ENCODE measurements at places on chromosomes 3 and 15.

GRCh38 chr15:76998663-76999285 lies 3.8 kb downstream of the PSTPIP1 start:
- DNase-seq: no peak

GRCh38 chr3:112334691-112335433 lies 1.9 kb downstream of the CD200 start:
- DNase-seq: no peak

DNA sequence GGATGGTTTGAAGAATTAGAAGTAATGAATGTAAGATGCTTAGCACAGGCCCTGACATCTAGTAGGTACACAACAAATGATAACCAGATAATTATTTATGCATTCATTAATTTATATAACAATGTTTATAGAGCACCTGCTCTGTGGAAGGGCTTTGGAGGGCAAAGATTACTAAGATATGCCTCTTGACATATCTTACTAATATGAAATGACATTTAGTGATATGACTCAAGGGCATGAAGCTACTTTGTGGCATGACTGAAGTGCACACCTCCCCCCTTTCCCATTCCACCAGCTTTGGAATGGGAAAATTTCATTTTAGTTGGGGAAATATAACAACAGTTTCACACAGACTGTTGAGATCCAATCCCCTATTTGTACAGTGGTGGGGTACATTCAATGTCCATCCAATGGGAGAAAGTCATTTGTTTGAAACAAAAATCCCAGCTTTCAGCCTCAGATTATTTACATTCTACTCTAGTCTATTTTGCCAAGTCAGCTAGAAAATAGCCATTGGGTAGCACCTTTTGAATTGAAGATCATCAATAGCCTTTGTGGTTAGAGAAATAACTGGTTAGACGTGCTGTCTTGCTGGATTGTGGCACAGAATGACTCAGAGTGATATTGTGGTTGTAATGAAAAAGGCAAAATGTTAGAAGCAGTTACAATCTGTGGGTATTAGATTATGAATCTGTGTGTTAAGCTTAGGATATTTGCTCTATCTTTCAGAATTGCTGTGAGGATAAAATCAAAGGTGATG lies 72.9 kb downstream of the MOBP start:
- DNase-seq: no peak

DNA sequence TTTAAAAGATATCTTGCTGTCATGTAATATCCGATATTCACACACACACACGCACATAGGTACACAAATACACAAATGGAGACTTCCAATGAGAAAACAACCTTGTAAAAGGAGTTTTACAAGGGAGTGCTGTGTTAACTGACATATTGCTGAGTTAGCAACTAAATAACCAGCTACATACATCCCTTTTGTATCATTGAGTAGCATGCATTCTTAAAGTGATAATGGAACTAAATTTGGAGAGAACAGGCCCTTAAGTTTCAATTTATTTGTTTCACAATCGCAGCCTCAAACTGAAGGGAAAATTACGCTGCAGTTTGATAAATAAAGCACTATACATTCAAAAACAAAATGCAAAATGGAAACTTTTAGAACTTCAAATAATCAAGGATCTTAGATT lies 1046.0 kb upstream of the NR2F2 start:
- no peak for DNase-seq

- no peak for DNase-seq
These were observed 17.8 kb upstream of the NR2E3 start for GRCh38 chr15:71792521-71792920.

DNA sequence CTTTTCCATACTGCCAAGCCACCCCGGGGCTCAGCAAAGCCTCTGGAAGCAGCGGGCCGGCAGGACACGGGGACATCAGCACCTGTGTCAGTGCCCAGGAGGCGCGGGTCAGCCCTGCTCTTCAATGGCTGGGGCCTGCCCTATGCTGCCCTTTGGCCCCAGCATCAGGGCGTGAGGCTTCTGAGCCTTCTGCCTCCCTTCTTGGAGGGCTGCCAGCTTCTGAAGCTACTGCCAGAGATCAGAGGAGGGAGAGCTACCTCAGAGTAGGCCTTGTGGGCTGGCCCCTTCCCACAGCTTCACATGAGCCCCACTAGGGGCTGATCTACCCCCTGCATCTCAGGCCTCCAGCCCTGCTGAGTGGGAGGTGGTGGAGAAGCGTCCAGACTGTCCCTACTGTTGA lies 13.0 kb upstream of the TMEM115 start:
- no peak for DNase-seq

GRCh38 chr3:143314251-143315093 lies 194.9 kb downstream of the CHST2 start:
- DNase-seq: no peak

GRCh38 chr3:9861201-9861600 lies 17.4 kb upstream of the RPUSD3 start:
- DNase-seq: no peak

- no peak for DNase-seq
These were observed 9.0 kb upstream of the ZSCAN2 start for GRCh38 chr15:84591815-84592214.

- no peak for DNase-seq
These were observed 200.5 kb downstream of the AKAP13 start for GRCh38 chr15:85580879-85581278.

DNA sequence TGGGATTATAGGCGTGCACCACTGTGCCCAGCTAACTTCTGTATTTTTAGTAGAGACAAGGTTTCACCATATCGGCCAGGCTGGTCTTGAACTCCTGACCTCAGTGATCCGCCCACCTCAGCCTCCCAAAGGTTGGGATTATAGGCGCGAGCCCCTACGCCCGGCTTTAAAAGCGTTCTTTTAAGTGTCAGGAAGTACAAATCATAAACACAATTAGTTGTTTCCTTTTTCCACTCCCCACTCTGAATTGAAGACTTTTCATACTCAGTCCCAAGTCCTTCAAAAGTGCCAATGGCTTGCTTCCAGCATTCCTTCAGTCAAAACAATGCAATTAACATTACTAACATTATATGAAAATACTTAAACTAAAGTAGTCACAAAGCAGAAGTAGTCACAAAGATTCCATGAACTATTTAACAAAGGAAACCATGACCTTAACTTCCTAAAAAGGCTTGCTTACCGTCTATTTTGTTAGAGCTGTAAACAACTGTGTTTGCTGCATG lies 8.1 kb downstream of the WDR82 start:
- no peak for DNase-seq

DNA sequence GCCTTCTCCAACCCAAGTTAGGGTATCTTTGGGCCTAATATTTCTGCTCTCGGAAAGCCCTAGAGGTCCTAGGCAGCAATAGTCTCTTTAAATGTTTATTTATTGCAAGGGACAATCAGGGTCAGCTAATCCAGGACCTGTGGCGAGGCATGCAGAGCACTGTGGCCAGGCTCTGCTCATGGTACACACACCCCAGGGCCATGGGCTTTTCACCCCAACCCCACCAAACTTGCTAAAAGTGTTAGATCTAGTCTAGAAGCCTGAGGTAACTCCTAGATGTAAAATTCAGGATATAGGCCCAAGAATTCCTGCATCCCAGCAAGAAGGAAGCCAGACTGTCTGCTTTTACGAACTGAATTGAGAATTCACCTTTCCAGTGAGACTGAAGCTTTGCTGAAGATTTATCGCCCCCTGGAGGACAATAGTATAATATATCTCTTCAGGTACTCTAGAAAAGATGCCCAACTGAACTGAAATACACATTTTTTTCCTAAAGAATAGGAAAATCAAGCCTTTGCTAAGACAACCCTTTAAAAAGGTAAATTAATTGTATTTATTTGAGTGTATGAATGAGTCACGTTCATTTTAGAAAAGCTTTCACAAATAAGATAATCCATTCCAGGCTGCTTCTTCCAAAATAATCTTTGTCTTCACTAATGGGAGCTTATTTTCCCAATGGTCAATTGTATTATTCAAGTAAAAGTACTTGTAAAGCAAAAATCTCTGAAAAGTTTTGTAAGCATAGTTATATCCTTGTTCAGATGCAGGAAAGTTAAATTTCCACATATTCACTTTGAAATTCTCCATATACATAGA lies 89.8 kb downstream of the LRRC3B start:
- peak; percentile 58 for DNase-seq

DNA sequence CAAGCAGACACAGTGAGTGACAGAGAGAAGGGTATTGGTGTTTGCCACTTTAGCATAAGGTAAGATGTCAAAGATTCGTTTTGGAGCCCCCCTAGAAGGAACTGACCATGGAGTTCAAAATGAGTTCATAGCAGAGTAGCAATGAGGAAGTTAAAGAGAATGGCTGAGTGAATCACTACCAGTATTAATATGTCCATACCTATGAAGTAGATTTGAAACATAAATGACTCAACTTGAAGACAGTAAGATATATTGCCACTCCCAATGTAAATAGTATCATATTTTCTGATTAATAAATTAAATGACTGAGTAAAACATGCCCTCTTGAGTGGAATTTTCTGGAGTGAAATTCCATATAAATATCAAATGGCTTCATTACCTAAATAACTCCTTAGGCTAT lies 675.1 kb downstream of the NLGN1 start:
- DNase-seq: no peak

DNA sequence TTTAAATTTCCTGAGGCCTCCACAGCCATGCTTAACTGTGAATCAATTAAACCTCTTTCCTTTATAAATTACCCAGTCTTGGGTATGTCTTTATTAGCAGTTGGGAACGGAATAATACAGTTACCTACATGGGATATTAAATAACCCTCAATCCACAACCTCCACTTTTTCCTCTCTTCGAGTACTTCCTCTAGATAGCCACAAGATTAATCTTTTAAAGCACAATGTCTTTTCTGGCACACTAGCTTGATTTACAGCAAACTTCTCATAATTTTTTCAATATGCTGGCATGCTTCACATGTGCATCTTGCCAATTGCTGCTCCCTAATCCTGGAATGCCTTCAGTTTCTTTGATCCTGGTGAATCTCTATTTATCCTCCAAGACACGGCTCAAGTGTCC lies 92.2 kb downstream of the P2RY1 start:
- DNase-seq: no peak

GRCh38 chr15:67227431-67227830 lies 27.0 kb downstream of the AAGAB start:
- no peak for DNase-seq

DNA sequence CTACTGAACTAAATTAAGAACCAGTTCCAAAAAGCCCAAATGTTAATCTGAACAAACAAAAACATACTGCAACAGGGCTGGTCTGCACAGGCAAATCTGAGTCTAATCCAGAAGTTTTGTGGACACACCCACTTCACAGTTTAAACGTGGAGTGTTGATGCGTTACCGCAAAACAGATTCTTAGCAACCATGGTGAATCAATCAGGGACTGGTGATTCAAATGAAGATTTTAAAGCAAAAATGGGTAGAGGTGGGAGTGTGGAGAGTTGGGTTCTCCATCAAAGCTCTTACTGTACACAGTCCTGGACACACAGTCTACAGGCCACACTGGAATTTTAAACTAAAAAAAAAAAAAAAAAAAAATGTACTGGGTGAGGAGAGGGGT lies 5.2 kb downstream of the ANXA2 start:
- peak; percentile 22 for DNase-seq

GRCh38 chr3:113574213-113574612 lies 41.9 kb downstream of the SIDT1 start:
- no peak for DNase-seq

DNA sequence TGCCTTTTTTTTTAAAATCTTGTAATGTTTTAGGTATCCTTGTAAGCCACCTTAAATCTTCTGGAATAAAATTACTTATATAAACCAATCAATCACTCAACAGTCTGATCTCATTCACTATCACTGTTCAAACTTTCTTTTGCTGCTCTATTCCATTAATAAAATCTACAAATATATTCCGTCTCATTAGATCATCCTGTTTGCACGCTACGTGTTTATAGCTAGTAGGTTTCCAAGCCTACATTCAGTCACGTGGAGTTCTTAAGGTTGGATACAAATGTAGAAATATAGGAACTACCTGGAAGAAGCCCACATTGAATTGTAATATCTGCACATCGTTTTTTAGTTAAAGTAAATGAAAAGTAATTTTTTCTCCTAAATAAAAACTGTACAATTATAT lies 274.8 kb upstream of the CNTN4 start:
- no peak for DNase-seq

- no peak for DNase-seq
These were observed 766.3 kb downstream of the ZNF385D start for GRCh38 chr3:20984594-20985205.

- DNase-seq: no peak
These were observed 47.0 kb downstream of the TCF12 start for GRCh38 chr15:56965231-56966013.

DNA sequence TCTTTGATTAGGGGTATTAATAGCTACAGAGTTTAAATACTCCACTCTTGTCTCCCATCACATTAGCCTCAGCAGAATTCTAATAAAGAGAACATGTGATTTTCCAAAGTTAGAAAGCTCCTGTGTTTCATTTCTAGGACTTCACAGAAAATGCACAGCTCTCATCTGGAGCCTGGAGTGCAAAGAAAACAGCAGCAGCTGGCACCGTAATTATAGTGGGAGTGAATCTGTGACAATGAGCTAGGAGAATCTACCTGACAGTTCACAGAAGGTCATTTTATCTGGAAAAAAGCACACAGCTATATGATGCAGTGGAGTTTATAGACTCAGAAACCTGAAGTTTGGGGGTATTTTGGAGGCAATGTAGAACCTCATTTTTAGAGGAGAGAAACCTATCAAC lies 5.4 kb upstream of the TRIM59 start:
- peak; percentile 44 for DNase-seq

GRCh38 chr3:130543322-130543721 lies 26.3 kb downstream of the COL6A6 start:
- DNase-seq: no peak

GRCh38 chr3:123789760-123790159 lies 94.4 kb downstream of the MYLK start:
- no peak for DNase-seq
